EL (cell line): ENCODE measurements at places on chromosomes 1 and 21.

DNA sequence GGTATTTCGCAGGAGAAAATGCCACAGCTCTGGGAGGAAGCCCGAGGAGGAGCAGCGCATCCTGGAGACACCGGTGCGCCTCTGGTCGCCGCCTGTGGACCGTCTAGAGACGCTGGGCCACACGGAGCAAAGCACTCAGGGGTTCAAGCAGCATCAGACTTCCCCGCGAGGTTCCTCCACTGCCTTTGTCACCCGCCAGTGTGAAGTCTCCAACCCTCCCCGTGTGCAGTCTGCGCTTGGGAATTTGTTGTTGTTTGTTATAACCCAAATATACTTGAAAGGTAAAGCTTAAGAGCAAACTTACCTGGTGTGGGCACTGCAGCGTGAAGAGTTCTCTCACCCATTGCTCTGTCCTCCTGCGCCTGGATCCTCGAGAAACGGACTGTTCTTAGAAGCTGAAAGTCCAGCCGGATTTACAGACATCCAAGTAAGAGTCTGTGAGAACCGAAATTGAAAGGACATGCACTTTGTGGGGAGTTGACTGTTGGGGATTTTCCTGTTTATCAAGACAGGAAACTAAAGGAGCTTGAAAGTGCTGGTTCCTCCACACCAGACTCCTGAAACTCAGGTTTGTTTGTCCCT is at the start of gene GBP4:
GBP4 (minus strand) TSS at position 452 of the 582 bp plus-strand sequence; CDS start at position 344, 108 bp downstream.
- peak; percentile 55 for DNase-seq

- no peak for DNase-seq
Measured at GRCh38 chr1:157469752-157470675, 82.3 kb downstream of the FCRL5 start.

- no peak for DNase-seq
Measured at GRCh38 chr1:23617084-23617521, 57.8 kb upstream of the ID3 start.

DNA sequence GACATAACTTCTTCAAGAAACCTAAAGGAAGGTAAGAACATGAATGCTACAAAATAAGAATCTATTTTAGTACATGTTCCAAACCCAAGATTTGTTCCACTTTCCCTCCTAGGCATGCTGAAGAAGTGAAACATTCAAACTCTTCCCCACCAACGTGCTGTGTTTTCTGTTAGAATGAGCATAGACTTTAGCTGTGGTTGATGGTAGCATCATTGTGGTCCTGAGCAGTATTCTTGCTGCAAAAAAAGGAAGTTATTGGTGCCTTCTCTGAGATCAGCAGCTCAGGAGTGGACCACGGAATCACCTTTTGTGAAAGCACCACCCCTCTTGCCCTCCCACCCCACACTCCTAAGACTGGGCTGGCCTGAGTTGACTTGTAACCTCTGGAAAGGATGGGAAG is 100.4 kb upstream of the POGK start:
- no peak for DNase-seq

DNA sequence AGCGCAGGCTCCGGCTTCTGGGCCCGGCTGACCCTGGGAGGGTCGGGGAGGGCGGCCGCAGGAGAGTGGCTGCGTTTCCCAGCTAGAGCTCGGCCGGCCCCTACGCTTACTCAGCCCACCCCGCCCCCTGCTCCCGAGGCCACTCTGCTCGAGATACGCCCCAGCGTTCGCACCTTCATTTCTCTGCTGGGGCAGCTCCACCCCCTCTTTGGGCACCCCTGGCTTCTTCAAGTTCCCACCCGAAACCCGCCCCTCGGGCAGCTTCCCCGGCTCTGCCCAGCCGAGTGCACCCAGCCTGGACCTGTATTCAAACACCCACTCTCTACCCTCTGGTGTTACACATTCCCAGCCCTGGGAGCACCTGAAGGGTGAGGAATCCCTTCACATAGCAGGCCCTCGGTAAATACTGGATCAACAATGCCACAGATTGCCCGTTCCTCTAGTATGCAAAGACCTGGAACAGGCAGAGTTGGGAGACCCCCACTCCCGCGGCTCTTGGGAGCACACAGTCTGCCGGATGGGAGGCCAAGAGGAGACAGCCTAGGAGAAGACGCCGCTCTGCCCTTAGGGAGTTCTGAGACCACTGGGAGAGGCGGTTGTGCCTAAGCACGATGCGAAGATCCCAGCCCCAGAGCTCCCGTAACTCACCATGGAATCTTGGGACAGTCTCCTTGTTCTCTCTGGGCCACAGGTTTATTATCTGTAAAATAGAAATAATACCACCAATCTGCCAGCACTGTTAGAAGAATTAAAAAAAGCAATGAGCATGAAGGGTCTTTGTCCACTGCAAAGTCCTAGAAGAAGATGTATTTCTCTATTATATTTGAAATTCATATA is 566 bp upstream of the PAQR7 start:
- no peak for DNase-seq

GRCh38 chr1:110466646-110467280 is 15.8 kb downstream of the PROK1 start:
- DNase-seq = no peak

DNA sequence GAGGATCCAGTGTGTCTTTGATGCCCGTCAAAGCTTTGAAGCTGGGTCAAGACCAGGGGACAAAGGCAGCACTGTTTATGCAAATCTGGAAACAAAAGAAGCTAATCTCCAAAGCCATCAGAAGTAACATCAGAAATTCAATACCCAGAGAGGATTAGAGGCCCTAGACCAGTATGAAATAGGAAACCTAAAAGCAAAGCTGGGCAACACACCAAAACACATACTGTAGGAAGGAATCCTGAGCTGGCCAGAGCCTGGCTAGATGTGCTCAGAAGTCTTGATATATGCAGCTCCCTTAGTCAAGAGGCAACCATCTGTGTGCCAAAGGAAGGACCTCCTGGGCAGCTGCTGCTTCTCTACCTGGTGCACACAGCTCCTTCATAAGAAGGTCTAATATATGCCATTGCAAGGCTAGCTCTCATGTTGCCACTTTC is 12.3 kb downstream of the COLGALT2 start:
- peak; percentile 66 for DNase-seq

GRCh38 chr1:99658031-99658290 is 12.0 kb downstream of the PALMD start:
- DNase-seq = no peak

- peak; percentile 90 for DNase-seq
Measured at GRCh38 chr1:17207966-17208418, 3.1 kb downstream of the PADI1 start.

DNA sequence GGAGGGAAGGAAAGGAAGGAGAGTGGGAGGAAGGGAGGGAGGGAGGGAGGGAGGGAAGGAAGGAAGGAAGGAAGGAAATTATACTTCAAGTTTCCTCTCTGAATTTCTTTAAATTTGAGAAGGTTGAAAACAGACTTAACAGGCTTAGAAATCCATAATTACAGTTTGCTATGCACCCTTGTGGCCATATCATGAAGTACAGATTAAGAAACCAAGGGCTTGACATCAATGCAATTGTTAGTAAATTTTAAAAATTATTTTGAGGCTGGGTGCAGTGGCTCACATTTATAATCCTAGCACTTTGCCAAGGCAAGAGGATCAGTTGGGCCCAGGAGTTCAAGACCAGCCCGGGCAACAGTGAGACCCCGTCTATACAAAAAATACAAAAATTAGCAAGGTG is 14.4 kb downstream of the ANP32E start:
- DNase-seq = peak; percentile 32

DNA sequence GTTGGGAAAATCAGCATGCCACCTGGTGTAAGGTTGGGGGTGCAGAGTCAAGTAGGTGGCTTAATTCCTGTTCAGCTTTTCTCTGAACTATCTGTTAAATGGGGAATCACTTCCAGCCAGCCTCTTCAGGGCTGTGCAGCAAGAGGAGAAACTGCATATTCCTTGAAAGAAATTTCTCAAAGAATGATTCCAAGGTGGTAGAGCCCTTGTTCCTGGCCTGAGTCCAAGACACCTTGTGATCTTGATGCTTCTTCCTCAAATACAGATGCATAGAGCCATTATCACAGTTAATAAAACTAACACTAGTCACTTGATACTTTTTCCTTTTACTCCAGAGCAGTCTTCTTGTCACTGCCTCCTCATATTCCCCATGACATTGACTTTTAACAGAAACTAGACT is 5.2 kb downstream of the TXLNA start:
- DNase-seq = no peak

DNA sequence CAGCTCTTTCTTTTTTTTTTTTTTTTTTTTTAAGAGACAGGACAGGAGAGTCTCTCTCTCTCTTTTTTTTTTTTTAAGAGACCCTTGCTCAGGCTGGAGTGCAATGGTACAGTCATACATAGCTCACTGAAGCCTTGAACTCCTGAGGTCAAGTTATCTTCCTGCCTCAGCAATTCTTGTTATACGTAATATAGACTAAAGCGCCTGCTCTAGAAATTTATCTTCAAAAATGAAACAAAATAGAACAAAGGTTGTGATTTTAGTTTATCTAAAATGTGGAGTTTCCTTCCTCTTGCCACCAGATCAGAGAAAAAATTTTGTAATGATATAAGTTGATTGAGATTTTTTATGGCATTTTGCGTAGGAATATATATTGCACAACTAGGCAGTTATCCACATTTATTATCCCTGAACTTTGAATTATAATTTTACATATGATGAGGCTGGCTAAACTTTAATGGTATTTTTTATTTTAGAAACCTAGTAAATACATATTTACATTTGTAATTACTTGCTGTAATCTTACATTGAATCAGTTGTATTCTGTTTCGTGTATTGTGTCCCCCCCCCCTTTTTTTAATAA is 44.2 kb downstream of the MTF2 start:
- no peak for DNase-seq

DNA sequence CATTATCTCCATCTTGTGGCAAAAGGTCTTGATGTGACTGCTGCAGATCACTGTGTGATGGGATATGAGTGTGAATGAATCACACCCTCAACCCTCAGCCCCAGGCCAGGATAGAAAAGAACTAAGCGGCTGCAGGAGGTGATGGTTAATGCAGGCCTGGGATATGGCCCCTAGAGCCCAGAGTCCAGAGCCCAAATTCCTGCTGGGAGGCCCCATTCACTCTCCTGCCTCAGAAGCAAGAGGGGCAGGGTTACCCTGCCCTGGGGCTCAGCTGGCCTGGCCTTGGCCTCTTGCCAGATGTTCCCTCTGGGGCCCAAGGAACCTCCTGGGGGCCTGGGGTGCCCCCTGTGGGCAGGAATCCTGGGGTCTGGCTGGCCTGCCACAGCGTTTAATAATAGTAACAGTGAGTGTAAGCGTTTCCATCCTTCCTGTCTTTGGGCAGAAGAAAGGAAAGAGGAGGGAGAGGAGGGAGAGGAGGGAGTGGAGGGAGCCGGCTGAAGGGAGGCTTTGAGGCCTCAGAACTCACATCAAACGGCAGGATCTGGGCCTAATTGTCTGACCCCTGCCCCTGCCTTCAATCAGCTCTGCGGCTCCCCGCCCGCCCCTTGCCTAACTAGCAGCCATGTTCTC is 26.2 kb downstream of the DMAP1 start:
- DNase-seq = peak; percentile 81

DNA sequence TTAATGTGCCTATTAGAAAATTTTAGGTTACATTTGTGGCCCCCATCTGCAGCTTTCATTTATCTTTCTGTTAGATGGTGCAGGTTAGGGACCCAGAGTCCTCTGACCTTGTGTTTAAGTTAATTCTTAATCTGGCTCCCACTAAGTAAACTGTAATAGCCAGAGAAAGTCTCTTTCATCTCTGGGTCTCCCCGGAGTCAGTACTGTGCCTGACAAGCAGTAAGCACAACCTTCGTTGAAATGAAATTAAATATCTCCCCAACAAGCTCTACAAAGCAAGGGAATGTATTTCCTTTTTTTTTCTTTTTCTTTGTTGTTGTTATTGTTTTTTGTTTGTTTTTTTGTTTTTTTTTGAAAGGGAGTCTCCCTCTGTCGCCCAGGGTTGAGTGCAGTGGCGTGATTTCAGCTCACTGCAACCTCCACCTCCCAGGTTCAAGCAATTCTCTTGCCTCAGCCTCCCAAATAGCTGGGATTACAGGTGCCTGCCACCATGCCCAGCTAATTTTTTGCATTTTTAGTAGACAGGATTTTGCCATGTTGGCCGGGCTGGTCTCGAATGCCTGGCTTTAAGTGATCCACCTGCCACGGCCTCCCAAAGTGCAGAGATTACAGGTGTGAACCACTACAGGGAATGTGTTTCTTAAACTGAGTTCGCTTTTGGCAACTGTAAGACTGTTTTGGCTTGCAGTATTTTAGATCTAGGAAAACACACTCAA is 81.6 kb downstream of the HHIPL2 start:
- no peak for DNase-seq

GRCh38 chr1:91653183-91653582 is 152.5 kb downstream of the CDC7 start:
- no peak for DNase-seq

- no peak for DNase-seq
Measured at GRCh38 chr1:201355471-201355870, 22.0 kb downstream of the TNNT2 start.

DNA sequence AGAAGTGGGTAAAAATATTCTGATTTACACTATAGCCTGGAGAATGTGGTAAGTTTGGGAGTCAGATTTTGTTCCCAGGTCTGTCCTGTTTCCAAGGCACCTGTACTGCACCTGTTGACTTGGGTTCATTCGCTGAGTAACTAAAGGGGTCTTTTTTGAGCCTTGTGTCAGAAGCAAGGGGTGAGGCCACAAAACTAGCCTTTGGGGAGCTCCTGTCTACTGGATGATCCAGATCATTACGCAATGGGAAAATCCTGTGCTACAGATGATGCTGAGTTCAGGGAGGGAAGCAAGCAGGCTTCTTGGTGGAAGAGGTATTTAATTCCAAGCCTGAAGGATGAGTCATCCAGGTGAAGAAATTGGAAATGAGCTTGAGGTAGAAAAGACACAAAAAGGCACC is 424.0 kb downstream of the MATN1 start:
- DNase-seq = no peak

- no peak for DNase-seq
Measured at GRCh38 chr1:85171721-85172120, 29.1 kb downstream of the SYDE2 start.

- peak; percentile 68 for DNase-seq
Measured at GRCh38 chr1:224223819-224224714, 41.0 kb downstream of the DEGS1 start.

GRCh38 chr1:190001187-190001586 is 476.5 kb downstream of the BRINP3 start:
- DNase-seq = no peak

GRCh38 chr1:21175670-21176581 is 771 bp downstream of the EIF4G3 start:
- DNase-seq = peak; percentile 46

DNA sequence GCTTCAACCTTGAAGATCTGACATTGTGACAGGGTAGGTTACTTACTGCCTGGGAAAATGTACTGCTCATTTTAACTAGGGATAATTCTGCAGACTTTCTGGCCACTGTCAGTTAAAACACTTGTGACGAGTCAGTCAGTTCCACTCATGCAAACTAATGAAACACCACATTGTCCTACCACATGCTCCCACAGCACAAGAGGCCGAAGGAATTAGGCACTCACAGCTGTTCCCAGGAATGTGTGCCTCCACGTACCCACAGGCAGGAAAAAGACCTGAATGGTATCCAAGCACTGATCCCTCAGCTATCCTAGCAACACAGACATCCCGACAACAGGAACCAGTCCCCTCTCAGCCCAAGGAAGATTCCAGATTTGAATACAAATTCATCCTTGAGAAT is 12.3 kb downstream of the BCAR3 start:
- DNase-seq = no peak
